IMR-90 (cell line): ENCODE measurements at places on chromosomes 1 and 21. TPM values are rescaled to one million over a fixed set of nuclear protein-coding genes. Genes with fewer than 3 reads are reported as not detected.
A peak's percentile ranks its signal among the peaks of the same experiment; 100 is the strongest.

DNA sequence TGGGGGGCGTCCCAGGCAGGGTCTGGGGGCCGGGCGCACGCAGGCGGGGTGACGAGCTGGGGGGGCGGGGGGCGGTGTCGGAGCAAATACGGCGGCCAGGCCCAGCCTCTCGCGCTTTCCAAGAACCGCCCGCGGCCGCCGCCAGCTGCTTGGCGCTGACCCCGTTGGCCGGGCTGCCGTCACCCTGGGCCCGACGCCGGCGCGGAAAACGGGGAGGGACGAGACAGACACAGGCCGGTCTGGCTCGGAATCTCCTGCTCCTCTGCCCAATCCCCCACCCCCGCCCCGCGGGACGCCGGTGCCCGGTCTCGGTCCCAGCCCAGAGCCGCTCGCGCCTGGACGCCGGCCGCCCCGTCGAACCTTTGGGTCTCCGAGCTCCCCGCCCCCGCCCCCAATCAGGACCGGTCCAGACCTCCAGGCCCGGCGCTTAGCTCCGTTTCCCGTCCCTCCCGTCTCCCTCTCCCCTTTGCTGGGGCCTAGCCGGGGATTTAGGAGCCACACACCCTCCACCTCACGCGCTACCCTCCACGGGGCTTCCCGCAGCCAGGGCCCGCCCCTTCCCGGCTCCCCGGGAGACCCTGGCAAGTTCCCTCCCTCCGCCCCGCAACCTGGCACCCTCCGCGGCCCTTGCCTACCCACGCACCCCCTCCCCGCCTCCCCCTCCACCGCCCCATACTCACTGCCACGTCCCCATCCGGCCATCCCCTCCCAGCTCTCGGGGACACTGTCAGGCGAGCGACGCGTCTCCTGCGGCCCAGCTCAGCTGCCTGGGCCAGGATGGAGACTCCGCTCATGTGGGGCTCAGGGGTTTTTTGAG lies 800 bp upstream of the MMP23B start:
- DNase-seq = no peak

The FLG gene
- not detected in 2 replicates for total RNA-seq

DNA sequence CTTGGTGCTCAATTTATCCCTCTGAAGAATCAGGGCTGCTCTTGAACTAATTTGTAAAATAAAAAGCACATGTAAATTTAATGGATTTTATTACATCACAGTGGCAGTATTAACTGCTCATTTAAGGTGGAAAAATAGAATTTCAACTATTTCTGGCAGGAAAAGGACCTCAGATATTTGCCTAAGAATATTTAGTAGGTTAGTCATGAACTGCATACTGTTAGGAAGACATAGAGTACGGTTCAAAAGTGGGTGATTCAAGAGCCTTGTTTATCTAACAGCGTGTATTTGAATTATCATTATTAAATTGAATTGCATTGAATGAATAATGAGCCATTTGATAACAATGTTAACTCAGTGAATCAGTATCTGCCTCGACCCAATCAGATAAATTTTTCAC lies 248.8 kb upstream of the PBX1 start:
- no peak for DNase-seq

DNA sequence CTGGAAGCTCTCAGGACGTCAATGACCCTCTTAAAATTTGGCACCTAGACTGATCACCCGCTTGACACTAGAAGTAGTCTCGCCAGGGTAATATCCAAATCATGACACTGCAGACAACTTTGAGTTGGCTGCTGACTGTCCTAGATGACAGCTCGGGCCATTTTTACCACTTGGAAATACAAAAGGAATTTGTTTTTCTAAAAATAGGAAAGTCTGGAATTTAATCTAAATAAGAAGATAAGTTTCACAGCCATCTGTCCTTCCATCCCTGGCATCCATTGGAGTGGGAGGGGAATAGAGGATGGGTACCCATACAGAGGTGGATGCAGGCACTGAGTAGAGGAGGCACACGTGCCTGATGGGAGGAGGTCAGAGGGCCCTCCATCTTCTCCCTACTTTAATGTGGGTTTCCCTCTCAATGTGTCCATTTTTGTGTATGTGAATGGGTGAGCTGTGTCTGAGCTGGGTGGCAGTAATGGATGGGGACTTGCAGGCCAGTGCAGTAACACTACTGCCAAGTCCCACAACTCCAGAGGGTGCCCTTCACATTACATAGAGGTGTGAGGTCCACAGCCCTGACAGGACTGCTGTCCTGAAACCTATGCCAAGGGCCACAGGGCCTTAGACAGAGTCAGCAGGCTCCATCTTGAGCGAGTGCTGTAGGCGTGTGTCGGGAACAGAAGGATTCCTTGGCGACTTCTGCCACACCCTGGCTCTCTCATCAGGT lies 104.8 kb upstream of the IPO9 start:
- no peak for DNase-seq

DNA sequence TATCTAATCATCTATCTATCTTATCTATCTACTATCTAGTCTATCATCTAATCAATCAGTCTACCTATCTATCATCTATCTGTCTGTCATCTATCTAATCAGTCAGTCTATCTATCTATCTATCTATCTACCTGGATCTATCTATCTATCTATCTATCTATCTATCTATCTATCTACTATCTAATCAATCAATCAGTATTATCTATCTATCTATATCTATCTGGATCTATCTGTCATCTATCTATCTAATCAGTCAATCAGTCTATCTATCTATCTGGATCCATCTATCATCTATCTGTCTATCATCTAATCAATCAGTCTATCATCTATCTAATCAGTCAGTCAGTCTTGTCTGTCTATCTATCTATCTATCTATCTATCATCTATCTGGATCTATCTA lies 26.9 kb upstream of the C1orf174 start:
- no peak for DNase-seq

DNA sequence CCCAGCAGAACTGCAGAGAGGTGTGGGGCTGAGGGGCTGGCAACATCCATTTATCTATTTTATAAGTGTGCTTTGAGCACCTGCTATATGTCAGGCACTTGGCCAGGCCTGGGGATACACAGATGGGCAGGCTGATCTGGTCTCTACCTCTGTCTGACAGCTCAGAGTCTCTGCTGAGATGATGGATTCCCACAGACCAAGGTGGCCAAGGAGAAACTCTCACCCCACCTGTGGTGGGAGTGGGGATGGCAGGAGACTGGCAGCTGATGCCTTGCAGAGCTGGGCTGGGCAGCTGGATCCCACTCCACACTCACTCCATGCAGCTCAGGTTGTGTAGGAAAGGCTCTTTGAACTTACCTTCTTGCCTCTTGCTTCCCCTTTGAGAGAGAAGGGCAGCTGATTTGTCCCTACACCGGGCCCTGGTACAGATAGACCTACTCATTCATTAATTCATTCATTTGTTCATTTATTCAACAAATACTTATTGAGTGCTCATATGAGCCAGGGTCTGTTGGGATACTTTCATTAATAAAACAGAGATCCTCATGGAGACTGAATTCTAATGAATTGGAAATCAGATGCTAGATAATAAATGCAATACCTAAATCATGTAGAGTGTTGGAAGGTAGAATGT lies 9.0 kb downstream of the ADORA1 start:
- DNase-seq = no peak

DNA sequence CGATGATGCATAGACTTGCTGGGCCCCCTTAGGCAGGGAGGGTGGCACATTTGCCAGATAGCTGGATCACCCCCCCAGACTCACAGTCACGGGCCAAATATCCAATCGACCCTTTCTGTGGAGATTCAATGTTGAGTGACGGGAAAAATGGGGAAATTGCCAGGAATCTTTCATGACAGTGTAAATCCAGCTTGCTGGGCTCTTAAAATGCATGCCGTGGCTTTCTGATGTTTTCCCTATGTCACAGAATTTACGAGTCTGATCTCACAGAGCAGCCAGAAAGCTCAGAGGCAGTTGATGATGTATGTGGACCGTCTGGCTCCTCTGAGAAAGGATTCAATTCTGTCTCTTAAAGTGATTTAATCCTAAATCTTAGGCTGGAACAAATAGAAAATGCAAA lies 150.1 kb upstream of the ZNF644 start:
- DNase-seq = no peak

GRCh38 chr1:247102381-247102780 lies 1.8 kb downstream of the ZNF669 start:
- peak; percentile 76 for DNase-seq

- DNase-seq = no peak
These were observed 17.3 kb upstream of the PPT1 start for GRCh38 chr1:40114400-40114799.

DNA sequence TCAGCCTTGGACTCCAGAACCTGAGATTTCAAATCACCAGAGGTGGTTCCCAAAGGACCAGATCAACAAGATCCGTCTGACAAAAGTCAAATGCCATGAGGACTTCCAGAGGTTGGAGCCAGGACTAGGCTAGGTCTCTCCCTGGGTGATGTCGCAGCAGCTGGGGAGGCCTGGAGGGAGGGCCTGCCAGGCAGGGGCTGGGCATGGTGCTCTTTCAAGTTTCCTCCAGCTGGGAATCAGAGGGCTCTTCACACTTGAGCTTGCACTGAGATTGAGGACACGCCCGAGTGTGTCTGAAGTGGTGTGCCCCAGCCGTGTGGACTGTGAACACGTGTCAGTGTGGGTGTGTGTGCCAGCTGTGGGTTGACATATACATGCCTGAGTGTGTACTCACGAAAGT lies 21.3 kb upstream of the RSPO1 start:
- DNase-seq = no peak

DNA sequence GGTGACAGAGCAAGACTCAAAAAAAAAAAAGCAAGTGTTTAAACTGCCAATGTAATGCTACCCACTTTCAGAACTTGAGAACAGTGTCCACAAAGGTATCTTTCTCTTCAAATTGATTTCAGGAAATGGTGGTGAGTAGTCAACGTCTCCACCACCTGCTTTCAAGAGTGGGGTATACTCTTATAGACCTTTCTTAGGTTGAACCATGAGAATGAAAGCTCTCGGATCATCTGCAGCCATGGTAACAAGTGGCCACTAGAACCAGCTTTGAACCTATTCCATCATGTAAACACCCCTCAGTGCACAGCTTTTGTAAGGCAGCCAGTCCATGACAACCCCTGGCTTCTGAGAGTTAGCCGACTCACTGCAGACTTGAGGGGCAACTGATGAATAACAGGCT lies 107.4 kb downstream of the NTPCR start:
- no peak for DNase-seq

DNA sequence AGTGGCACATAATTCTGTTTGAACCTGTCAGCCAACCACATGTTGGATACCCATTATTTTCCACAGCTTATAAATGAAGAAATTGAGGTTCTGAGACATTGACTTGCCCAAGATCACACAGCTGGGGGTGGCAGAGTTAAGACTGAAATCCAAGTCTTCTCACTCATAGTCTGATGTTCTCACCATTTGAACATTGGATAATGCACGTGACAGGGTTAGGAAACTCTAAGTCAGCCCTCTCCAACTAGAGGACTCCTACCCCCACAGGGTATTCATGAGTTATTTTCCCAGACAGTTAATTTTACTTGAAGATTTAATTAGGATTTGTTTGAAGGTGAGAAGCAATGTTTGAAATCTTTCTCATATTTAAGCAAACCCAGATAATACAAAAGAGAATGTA lies 38.1 kb upstream of the C1orf105 start:
- no peak for DNase-seq

The USH2A gene
- total RNA-seq = under 0.01 TPM in 2 replicates

The BSND gene
- total RNA-seq = not detected in 2 replicates

GRCh38 chr1:83960669-83961277 lies 38.2 kb downstream of the TTLL7 start:
- no peak for DNase-seq

The TLR5 gene
- under 0.01 and 0.18 TPM in 2 replicates for total RNA-seq

The CFHR1 gene
- not detected in 2 replicates for total RNA-seq

DNA sequence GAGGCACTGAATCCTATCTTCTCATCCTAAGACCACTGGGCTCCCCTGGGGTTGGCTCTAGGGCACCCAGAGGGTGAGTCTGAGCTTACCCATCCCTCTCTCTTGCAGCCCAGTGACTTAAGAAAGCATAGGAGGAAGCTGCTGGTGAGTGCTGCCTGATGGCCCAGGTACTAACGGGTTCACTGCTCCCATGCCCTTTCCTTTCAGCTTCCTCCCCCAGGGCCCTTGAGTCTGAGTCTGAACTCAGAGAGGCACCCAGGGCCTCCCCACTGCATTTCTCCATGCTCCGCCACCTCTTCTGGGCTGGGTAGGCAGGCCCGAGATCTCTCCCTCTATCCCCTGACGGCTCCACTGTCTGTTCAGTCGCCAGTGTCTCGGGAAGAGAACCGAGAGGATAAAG lies 29.7 kb downstream of the PPFIA4 start:
- DNase-seq = no peak

The OR2L3 gene
- total RNA-seq = not detected in 2 replicates

The LRRC39 gene
- total RNA-seq = 0.36 and 0.56 TPM in 2 replicates

The PSRC1 gene
- 34.6 and 36.4 TPM in 2 replicates for total RNA-seq

DNA sequence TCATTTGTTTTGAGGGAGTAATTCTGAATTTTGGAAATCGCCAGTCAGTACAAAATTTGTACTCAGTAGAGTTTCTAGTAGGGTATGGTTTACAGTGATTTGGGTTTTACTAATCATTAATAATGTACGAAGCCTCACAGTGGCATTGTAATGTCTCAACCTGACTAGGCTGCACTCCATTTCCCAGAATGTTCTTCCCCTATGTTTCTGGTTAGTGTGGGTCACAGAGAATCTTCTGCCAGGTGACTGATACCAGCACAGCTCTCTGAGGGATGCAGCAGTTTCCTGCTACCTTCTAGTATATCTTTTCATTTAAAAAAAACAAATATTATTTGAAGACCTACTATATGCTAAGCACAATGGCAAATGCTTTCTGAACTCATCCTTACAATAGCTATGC lies 112.9 kb downstream of the PTPN14 start:
- no peak for DNase-seq

DNA sequence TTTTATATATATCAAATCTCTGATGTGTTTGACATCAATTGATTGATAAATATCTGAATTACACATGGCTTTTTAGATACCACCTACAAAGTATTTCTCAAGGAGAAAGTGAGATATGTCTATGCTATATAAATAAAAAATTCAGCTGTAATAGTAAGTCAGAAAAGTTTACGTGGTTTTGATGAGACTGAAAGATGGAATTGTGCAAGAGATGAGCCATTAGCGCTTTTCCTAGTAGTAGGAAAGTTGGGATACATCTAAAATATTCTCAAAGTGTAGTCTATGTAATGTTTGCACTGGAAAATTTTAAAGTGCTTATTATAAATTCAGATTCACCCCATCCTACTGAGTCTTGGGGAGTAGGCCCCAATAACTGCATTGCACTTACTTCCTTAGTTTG lies 49.1 kb downstream of the SGIP1 start:
- DNase-seq = peak; percentile 47

The WNT3A gene
- total RNA-seq = not detected in 2 replicates

- no peak for DNase-seq
These were observed 51.2 kb downstream of the IL23R start for GRCh38 chr1:67217417-67217816.
